ENCODE measurements at places on chromosomes 5 and 9.

DNA sequence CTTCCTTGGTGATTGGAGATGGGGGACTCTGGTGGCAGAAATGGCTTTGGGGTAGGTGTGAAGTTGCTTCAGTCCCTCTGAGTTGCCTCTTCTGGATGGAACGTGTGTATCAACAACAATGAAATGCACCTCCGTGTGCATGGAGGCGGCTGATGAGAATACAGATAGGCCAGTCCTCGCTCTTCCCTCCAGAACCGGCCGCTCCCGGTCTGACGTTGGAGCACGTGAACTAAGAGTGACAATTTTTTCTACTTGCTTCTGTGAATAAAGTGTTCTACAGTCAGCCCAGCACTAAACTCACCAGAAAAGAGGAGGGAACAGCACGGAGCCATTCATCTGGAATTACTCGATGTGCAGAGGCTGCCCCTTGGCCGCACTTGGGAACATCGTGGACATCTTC is 90.7 kb downstream of the ANKRD33B start:
- DNase-seq = no peak

- no peak for DNase-seq
Observed at GRCh38 chr5:96943799-96944198, 7.9 kb downstream of the LNPEP start.

DNA sequence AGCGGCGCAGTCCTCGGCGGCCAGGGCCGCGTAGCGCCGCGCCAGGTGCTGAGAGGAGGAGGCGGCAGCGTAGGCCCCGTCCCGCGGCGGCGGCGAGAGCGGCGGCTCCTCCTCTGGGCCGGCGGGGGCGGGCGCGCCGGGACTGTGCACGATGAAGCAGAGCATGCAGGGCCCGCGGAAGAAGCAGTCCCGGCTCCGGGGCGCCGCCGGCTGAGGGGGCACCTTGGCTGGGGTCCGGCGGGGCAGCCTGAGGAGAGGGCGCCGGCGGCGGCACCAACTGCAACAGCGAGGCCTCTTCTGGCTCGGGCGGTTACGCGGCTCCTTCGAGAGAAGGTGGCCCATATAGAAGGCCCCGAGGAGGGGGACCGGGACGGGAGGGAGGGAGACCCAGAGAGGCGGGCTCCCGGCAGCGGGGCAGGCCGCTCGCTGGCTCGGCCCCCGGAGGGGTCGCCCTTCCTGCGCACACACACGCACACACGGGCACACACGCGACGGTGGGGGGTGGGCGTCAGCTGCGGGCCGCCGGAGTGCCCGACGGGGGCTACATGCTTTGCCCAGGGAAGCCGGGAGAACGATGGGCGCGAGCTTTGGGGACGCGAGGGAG is 446 bp downstream of the FBXL17 start:
- DNase-seq = peak; percentile 74

- DNase-seq = no peak
Observed at GRCh38 chr5:17317473-17317872, 100.0 kb downstream of the BASP1 start.

- no peak for DNase-seq
Observed at GRCh38 chr9:14524873-14525515, 168.2 kb downstream of the ZDHHC21 start.

DNA sequence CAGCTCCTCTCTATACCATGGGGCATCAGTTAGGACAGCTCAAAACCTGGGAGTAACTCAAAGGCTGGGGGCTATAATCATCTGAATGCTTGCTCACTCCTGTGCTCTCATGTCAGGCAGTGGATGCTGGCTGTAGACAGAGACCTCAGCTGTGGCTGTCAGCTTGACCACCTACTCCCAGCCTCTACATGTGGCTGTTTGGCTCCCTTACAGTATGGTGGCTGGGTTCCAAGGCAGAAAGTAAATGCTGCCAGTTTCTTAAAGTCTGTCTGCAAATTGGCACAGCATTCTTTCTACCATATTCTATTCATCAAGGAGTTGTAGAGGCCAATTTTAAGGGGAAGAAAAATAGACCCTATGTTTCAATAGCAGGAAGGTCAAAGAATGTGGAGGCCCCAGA is 66.9 kb downstream of the TMC1 start:
- DNase-seq = no peak

DNA sequence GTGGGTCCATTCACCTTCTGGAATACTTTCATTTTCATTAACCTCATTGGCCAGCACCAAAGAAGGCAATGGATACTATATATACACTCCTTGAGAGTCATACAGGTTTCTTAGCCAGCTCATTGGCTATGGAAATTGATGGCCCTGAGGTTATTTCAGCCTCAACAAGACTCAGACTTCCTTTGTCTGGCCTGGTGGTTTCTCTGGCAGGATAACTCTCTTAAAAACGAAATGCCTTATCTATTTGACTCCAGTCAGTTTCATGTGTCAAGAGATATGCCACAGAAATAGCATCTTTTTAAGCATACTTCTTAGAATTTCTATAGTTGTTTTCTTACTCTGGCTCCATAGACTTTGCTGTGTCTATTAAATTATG is 28.9 kb downstream of the CDH9 start:
- DNase-seq = no peak

DNA sequence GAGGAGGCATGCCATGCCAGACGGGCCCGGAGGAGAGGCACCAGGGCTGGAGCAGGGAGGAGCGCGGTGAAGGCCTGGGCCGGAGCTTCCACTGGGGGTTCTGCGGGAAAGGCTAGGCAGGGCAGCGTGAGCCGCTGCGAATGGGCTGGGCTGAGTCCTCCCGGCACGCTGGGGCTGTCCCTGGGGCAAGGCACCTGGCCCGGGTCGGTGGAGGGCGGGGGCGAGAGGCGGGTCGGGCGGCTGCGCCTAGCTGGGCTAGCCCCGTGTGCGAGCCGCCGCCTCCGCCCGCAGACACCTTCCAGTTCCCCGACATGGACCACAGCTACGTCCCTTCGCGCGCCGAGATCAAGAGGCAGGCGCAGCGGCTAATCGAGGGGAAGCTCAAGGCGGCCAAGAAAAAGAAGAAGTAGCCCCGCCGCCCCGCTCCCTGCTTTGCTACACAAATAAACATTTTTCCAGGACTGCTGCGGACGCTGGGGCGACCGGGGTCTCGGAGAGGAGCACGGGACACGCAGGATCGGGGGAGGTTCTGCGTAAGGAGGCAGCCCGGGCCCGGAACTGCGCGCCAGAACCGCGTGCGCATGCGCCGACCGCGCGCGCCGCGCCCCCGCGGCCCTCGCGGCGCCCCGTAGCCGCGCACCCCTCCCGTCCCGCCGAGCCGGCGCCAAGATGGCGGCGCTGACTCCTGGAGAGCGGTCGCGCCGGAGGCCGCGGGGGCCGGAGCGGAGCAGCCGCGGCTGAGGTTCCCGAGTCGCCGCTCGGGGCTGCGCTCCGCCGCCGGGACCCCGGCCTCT is at the start of gene RABL6:
TSS of gene RABL6 (plus strand) at position 668 of the 794 bp plus-strand sequence. CDS start 249 bp downstream, outside the sequence.
- peak; percentile 97 for DNase-seq

GRCh38 chr5:129499208-129499852 is 39.2 kb downstream of the ADAMTS19 start:
- no peak for DNase-seq

GRCh38 chr5:143281226-143281625 is 122.3 kb downstream of the NR3C1 start:
- DNase-seq = no peak

DNA sequence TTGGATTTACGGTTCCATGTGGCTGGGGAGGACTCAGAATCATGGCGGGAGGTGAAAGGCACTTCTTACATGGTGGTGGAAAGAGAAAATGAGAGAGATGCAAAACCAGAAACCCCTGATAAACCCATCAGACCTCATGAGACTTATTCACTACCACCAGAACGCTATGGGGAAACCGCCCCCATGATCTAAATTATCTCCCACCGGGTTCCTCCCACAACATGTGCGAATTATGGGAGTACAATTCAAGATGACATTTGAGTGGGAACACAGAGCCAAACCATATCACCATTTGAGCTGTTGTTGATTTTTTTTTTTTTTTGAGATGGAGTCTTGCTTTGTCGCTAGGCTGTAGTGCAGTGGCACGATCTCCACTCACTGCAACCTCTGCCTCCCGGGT is 16.5 kb downstream of the DAB2IP start:
- DNase-seq = no peak

GRCh38 chr9:89605465-89606048 is 745 bp downstream of the GADD45G start:
- peak; percentile 94 for DNase-seq

DNA sequence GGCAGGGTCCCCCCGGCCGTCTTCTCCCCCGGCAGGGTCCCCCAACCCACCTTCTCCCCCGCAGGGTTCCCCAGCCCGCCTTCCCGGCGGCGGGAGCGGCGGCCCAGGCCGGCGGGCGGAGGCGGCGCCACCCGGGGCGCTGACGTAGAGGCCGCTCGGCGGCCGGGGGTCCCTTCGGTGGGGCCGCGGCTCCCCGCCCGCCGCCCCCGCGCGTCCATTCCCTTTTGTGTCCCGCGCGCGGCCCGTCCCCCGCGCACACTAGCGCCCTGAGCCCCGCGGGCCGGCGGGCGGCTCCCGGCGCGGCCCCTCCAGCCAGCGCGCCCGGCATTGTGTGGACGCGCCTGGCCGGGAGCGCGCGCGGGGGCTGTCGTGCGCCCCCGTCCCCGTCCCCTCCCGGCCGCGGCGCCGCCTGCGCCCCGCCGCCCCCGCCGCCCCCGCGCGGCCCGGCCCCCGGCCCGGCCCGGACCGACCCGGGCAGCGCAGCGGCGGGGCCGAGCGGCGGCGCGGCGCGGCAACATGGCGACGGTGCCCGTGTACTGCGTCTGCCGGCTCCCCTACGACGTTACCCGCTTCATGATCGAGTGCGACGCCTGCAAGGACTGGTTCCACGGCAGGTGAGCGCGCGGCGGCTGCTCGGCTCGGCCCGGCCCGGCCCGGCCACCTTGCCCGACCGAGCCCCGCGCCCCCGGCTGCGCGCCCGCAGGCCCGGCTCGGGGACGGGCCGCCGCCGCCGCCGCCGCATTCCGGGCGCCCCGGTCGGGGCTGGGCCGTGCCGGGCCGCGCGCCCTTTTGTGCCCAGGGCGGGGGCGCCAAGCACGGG is at the start of gene PHF2:
TSS of gene PHF2 (plus strand) at position 327 of the 820 bp plus-strand sequence. CDS start at position 517, 190 bp downstream.
- peak; percentile 91 for DNase-seq

DNA sequence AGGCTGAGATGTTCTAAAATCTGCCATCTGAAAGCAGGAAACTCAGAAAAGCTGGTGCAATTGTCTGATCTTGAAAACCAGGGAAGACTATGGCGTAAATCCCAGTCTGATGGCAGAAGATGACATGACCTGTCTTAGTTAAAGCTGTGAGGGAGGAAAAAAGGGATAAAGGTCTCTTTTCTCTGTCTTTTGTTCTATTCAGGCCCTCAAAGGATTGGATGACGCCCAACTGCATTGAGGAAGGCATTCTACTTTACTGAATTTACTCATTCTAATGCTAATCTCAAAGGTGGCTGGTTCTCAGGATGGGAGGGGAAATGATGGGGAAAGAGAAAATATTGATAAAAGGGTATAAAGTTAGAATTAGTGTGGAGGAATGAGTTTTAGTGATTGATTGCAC is 312.8 kb upstream of the CTNND2 start:
- DNase-seq = no peak

DNA sequence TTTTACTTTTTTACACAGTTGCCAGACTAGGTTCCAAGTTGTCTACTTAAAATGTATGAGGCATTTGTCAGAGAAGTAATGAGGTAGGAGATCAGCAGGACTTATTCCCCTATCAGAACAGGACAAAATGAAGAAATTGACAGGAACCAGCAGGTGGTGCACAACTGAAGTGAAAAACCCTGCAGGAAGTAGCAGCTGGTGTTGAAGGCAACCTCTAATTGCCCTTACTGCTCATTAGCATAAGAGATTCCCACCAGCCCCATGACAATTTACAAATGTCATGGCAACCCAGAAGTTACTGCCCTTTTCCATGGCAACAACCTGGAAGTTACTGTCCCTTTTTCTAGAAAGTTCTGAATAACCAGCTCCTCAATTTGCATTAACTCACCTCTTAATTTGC is 5.4 kb downstream of the PCDHB15 start:
- no peak for DNase-seq

- DNase-seq = no peak
Observed at GRCh38 chr9:137117269-137117731, 2.8 kb upstream of the DPP7 start.

DNA sequence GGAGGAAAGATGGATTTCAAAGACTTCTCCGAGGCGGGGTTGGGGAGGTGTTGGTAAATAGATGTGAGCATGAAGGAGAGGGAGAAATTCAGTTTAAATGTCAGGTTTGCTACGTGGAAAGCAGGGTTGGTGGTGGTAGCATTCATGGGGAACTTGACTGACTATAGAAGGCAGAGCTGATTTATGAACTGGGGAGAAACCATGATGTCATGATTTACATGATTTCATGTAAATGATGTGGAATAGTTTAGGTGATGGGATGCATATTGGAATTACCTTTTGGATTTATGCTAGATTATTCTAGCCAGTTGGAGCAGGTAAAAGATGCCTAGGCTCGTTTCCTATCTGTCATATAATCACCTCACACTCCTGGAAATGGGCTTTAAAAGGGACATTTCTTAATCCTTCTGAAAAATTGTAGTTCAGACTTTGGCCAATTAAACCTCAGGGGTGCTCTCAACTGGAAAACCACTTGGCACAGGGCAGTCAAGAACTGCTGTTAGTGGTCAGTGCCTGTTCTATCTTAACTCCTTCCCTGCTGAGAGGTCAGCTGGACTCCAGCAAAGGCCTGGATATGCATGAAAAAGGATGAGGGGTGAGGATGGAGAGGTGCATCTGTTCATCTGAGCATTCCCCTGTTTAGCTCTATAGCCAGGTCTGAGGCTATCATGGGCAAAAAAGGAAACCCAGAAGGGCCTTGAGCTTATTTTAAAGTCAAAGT is 50.1 kb upstream of the BASP1 start:
- no peak for DNase-seq

- no peak for DNase-seq
Observed at GRCh38 chr5:125558466-125558865, 812.0 kb upstream of the ZNF608 start.

- peak; percentile 60 for DNase-seq
Observed at GRCh38 chr9:126295936-126296600, 30.6 kb upstream of the MVB12B start.

- DNase-seq = no peak
Observed at GRCh38 chr5:144464306-144464705, 293.6 kb downstream of the KCTD16 start.

GRCh38 chr9:88954066-88954465 is 37.2 kb upstream of the S1PR3 start:
- DNase-seq = no peak

DNA sequence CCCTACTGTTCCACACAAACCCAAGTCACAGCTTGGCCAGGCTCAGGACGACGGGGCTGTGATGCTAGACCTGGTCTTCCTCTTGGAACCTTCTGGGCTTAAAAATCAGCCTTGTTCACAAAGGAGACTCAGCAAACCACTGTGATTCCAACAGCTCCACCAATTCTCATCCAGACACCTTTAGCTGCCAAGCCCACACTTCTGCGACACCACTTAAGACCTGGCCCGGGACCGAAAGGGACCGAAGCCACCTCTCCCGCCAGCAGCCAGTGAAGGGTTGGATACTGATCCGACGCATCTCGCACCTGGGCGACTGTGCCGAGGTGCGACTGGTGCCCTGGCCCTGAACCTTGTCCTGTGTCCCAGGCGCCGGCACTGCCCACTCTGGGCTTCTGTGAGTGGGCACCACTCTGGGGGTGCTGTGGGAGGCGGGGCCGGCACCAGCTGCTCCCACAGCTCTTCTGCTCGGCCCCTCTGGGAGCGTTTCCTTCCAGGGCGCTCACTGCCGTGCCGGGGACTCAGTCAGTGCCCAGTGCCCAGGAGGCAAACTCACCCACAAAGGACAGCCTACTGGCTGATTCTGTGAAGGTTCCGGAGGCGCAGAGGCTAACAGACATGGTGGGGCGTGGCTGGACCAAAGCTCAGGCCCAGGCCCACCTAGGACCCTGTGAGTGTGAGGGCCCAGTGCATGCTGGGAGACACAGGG is 50.9 kb downstream of the EXD3 start:
- DNase-seq = peak; percentile 66
